Fibroblast of skin of left biceps (primary cell): ENCODE measurements at places on chromosomes 1 and 21.

DNA sequence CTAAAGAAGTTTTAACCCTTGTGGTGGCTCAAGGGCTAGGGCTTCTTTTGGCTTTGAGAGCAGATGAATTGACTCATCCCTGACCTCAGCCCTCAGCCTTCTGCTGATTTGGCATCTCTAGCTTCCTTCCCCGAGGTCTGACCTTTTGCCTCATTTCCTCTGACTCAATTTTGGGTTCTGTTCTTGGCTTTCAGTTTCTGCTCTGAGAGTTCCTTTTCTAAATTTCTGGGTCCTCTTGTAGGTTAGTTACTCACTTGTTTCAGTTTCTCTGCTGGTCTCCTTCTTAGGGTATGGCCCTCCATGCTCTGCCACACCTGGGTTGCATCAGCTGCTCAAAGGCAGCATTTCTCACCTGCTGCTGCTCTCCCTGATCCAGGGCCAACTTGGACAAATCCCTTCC lies 19.4 kb downstream of the PDE4B start:
- peak; percentile 26 for DNase-seq

- no peak for DNase-seq
Measured at GRCh38 chr1:40977716-40978115, 1.8 kb upstream of the CTPS1 start.

DNA sequence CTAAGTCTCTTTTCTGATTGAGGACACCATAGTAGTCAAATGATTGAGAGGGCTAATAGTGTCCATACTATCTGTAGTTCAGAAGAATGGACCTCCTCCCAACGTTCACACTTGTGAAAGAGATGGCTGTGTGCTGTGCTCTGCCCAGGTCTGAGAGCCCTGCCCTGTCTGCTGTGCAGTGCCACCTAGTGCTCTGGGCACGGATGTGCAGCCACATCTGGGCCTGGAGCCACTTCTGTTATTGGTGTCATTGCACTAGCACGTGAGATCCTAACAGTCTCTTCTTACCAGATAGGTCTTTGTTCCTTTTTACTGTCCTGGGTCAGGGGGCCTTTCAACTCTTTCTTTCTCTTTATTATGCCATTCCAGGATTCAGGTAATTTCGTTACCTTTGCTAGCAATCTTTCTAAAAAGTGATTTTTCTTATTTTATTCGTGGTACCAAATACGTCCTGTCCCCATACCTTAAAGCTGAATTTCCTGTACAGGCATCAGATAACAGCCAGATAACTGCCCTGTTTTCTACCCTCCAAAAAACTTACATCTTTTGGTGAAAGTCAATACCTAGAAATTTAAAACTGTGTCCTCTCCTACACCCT lies 21.7 kb downstream of the INTS3 start:
- peak; percentile 26 for DNase-seq

- no peak for DNase-seq
Measured at GRCh38 chr1:234862944-234863515, 253.1 kb upstream of the IRF2BP2 start.

- no peak for DNase-seq
Measured at GRCh38 chr1:193299038-193299437, 112.6 kb upstream of the B3GALT2 start.

GRCh38 chr1:160179336-160179735 lies 11.0 kb upstream of the CASQ1 start:
- no peak for DNase-seq

DNA sequence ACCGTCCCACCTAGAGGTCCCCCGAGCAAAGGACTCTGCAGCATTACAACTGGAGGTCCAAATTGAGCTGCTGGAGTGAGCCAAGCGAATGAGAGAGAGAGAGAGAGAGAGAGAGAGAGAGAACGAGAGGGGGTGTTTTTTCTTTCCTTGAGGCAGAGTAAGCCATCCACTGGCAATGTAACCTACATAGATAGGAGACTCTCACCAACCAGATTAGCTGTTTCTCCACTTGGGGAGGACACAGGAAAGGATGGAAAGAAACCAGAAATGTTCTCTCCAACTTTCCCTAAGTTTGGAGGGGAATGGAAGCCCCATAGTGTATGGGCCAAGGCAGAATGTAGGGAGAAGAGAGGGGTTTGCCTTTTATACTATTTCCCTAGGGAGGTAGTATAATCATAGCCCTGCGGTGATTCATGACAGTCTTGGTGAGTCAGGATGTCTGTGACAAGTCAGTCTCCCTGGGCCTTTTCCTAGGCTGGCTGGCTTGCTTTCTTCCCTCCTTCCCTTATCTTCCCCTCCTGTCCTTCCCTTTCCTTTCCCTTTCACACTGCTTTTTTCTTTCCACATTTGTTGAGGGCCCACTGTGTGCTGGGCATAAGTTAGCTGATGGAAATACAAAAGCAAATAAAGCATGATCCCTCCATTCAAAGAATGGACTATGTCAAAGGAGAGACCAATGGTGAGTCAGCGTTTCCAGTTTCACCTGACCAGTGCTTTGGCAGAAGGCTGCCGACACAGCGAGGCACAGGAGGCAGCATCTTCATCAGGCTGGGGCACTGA lies 7.1 kb downstream of the FNDC7 start:
- peak; percentile 66 for DNase-seq
